ENCODE measurements at places on chromosomes 16 and 17. TPM values are rescaled to one million over a fixed set of nuclear protein-coding genes. Genes with fewer than 3 reads are reported as not detected.

Gene ORMDL3
- total RNA-seq, result 20.1 TPM

Gene LITAFD
- not detected for total RNA-seq

Gene LDHD
- 0.98 TPM for total RNA-seq

Gene KRT15
- 18.7 TPM for total RNA-seq

Gene GPR179
- 0.08 TPM for total RNA-seq

Gene KRTAP4-6
- not detected for total RNA-seq
